Body of pancreas (tissue), 4 donors: ENCODE measurements at places on chromosomes 2 and 18.

DNA sequence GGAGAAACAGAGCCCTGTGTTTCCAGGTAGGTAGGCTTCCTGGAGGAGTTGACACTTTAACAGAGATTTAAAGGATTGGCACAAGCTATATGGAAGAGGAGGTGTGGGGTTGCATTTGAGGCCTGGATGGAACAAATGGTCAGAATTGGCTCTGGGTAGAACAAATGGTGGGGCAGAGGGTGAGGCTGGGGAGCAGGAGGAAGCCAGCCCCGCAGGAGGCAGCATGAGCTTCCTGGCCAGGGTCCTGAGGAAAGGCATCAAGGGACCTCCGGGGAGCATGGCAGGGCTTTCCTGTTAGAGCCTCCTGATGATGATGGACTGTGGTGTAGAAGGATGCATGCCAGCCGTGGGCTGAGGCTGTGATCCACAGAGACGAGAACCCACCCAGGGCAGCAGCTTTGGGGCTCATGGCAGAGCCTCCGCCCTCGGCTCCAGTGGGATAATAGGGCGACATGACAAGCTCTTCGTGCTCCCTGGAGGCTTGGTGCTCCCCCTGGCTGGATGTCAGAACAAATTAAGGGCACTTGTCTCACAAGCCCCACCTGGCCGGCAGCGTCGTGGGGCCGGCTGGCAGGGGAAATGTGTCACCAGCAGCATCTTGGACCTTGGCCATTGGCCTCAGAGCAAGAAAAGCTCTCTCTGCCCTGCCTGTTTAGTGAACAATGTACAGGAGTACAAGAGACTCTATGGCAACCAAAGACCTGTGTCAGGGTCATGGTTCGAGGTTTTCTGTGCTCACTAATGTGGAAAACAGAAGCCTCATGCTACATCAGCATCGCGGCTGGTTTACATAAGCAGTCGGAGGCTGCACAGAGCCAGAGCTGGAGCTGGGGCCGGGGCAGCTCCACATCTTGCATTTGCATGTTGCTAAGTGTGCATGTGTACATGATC lies 153.5 kb downstream of the MYCN start:
- no peak for DNase-seq

DNA sequence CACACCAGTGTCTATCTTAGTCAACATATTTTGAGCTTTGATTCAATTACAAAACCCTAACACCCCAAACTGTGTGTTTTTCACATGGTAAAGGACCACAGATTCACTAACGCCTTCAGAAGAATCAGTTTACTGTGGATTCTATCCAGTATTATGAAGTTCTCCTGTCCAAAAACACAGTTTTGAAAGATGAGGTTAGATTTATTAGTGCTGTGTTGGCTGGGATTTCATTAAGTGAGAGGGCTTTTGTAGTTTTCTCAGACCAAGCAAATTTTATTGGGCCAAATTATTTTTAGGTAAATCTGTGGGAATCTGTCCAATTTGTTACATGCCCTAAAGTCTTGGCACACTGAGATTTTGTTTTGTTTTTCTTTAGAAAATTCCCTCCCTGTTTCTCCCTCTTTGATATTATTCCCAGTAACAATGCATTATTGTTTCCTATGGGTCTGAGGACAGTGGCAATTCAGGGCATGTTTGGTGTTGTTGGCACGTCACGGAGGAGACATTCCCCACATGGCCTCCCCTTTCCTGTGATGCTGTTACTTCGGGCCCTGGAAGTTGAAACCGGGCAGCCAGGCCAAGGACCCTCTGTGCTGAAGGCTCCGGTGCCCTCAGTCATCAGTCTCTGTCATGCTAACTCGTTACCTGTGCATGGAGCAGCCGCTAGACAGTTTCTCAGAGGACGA lies 87.5 kb upstream of the ALKAL2 start:
- DNase-seq: no peak

GRCh38 chr2:238688193-238689153 lies 159.4 kb upstream of the TWIST2 start:
- no peak for DNase-seq

DNA sequence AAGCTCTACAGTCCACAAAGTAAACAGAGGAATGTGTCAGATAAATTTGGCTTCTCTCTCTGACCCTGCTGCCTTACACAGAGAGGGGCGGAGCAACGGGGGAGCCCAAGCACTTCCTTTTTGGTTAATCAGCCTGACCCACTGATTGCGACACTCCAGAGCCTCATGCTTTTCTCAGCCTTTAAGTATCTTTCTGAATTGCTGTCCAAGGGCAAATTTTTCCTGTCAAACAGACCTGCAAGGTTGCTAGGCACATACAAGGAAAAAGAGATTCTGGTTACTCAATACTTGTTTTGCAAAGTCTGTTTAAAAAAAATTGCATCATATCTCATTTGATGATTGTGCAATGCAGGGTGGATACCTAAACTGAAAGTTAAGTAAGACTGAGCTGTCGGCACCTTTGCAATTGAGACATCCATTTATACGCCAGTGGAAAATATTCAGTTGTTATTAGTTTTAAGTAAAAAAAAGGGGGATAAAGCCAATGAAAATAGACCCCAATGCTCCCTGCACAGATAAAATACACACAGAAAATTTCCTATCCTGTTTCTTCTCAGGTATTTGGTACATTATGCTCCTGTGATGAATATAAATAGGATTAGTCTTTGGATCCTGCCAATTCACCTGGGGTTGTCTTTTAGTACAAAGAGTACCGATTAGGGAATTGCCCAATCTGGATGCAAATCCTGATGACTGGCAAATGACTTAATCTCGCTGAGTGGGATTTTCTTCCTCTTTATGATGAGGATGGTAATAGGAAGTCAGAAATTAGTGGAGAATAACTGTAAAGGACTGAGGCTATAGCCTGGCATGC lies 260.2 kb upstream of the TRIB2 start:
- DNase-seq: peak; percentile 91

- no peak for DNase-seq
These were observed 148.3 kb downstream of the LAMA3 start for GRCh38 chr18:23837591-23837990.

DNA sequence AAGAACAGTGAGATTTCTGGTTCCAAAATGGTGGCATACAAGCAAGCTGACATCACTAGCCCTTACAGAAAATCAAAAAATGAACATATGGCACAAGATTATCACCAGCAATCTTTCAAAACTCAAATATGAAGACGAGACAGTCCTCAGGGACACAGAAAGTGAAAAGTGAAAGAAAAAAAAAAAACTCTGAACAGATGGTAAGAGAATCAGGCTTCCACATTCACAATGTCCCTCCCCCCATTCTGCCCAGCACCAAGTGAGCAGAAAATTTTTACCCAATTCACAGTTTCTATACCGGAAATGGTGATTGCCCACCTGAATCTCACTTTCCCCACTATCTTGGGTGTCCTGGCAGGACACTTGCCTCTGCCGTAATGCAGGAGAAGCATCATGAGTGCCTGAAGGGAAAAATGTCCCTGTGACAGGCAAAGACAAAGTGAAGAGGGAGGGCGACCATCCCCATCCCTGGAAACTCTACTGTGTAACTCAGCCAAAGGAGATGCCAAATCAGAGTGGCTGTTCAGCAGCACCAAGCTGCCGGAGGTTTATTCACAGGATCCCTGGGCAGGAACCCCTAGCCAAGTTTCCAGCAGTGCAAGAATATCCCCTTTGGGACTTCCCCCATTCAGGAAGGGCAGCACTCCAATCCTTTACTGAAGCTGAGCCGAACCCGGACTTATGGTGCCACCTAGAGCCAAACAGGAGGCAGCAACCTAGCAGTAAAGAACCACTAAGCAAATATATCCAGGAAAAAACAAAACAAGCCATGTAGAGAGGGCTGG lies 312.2 kb downstream of the LRATD1 start:
- peak; percentile 34 for DNase-seq

GRCh38 chr2:164642268-164642667 lies 21.0 kb upstream of the GRB14 start:
- DNase-seq: no peak

DNA sequence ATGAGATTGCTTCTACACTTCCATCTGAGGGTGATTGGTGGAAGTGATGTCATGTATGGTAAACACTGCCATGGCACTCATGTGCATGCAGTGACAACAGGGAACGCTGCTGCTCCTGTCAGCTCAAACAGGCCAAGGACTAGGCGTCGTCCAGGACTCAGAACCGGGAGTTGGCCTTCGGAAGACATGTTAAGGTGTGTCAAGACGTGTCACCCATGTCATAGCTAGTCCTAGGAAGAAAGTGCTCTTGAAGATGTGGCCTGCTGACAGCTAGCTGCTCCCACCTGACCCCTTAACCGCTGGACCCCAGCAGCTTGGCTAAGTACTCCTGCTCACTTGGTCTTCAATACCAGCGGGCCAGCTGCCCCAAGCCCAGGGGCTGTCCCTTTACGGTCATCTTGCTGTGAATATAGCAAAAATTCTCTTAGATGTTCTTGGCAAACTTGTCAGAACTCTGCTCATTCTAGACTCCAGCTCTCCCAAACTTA lies 6.3 kb upstream of the NOSTRIN start:
- no peak for DNase-seq

- DNase-seq: peak; percentile 58
These were observed 86.0 kb downstream of the RBMS1 start for GRCh38 chr2:160407393-160408172.

DNA sequence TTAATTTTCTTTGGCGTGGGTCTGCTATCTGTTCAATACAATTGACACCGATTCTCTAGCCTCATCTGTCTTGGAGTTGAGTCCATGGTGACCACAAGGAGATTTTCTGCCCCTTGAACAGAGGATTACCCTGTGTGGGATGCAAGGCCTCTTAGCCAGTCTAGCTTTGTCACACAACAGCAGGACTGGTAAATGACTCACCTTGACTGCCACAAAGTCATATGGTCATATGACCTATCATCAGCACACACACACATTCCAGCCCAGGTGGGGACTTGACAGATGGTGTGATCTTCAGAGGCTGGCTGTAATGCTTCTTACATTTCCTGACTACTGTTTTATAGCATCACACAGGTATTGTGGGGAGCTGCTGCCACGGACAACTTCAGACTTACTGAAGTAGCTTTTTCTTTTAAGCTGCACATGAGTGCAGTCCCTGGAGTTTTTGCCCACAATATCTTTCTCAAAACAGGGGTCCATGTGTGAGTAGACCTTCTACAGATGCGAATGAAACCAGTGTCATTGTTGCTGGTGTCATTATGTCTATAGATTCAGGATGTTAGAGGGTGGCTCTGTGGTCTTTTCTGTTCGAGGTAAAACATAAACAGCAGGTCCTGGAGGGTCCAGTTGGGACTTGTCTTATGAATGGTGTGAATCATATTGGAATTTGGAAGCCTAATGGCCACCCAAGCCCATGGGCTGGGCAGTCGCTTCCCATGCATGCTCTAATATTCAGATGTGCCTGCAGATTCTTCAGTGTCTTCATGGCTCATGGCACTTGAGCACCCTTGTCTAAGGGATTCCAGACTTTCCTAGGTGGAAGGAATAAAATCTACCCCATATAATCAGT lies 18.6 kb upstream of the ACOXL start:
- DNase-seq: no peak

- DNase-seq: no peak
These were observed 478.7 kb upstream of the POU3F3 start for GRCh38 chr2:104375206-104375605.

DNA sequence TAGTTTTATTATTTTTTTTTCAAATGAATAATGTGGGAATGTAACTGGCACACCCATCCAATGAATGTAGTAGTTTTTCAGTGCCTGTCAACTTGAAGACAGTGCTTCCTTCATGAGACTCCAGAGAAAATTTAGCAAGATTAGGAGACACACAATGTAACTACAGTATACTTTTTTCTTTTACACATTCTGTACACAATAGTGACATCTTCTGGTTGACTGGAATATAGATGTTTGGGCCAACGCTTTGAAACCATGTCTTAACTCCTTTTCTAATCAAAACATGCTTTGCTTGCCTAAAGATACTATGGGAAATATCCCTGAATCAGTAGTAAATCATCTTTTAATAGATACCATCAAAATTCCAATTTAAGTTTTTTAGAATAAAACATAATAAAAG lies 229.5 kb upstream of the ZC3H15 start:
- DNase-seq: no peak

GRCh38 chr2:160657196-160657595 lies 163.6 kb upstream of the RBMS1 start:
- no peak for DNase-seq

- DNase-seq: no peak
These were observed 1621.3 kb downstream of the SUCLG1 start for GRCh38 chr2:82837588-82838304.

DNA sequence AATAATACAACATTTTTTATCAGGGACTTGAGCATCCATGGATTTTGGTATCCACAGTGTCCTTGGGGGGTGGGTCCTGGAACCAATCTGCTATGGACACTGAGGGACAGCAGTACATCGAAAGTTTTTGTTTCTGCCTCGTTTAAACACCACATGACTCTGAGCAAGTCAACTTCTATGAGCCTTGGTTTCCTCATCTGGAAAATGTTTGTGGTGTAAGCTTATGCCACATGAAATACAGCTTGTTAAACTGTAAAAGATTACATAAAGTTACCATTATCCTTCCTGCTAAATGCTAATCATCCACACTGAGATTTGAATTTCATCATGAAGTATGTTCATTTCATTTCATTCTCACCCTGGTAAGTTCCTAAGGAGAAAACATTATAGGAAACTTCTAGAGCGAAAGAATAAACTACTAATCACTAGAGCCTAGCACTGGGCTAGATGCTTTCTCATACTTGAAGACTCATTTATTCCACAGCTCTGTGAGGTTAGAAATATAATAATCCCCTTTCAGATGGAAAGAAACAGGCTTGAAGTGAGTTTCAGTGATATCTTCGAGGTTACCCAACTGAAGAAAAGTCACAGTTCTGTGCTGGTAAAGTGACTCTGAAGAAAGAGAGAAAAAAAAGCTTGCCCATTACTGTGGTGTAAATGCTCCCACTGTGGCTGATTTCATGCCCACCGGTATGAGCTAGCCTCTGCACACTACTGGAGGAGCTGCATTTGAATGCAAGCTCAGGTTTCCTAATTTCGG lies 29.2 kb downstream of the MCFD2 start:
- no peak for DNase-seq

GRCh38 chr2:162934191-162934590 lies 95.6 kb upstream of the KCNH7 start:
- no peak for DNase-seq

GRCh38 chr2:18934886-18935285 lies 345.5 kb upstream of the NT5C1B start:
- no peak for DNase-seq

DNA sequence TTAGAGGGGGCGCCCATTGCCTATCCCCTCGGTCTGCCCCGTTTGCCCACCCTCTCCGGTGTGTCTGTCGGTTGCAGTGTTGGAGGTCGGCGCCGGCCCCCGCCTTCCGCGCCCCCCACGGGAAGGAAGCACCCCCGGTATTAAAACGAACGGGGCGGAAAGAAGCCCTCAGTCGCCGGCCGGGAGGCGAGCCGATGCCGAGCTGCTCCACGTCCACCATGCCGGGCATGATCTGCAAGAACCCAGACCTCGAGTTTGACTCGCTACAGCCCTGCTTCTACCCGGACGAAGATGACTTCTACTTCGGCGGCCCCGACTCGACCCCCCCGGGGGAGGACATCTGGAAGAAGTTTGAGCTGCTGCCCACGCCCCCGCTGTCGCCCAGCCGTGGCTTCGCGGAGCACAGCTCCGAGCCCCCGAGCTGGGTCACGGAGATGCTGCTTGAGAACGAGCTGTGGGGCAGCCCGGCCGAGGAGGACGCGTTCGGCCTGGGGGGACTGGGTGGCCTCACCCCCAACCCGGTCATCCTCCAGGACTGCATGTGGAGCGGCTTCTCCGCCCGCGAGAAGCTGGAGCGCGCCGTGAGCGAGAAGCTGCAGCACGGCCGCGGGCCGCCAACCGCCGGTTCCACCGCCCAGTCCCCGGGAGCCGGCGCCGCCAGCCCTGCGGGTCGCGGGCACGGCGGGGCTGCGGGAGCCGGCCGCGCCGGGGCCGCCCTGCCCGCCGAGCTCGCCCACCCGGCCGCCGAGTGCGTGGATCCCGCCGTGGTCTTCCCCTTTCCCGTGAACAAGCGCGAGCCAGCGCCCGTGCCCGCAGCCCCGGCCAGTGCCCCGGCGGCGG lies 1.7 kb downstream of the MYCN start:
- no peak for DNase-seq
